Cardiac septum (tissue), 1 donor: ENCODE measurements at places on chromosomes 3 and 15. TPM values are rescaled to one million over a fixed set of nuclear protein-coding genes. Genes with fewer than 3 reads are reported as not detected.

DNA sequence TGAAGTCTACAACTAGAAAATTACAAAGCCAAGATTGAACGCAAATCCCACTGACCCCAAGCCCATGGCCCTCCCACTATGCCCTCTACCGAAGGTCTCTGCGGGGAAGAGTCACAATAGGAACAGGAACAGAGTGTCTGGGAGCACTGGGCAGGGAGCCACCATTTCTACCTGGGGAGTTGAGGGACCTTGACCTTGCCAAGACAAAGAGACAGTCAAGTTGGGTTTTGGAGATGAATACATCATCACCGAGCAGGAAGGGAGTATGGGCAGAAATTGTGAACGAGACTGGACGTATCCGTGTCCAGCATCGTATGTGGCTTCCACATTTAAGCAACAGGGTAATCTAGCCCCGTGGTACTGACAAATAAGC, 30.8 kb upstream of the BFSP2 start:
- DNase-seq, result no peak

- DNase-seq, result no peak
Measured at GRCh38 chr3:60998858-60999257, 252.4 kb downstream of the FHIT start.

- DNase-seq, result no peak
Measured at GRCh38 chr3:30628205-30628900, 22.0 kb downstream of the TGFBR2 start.

DNA sequence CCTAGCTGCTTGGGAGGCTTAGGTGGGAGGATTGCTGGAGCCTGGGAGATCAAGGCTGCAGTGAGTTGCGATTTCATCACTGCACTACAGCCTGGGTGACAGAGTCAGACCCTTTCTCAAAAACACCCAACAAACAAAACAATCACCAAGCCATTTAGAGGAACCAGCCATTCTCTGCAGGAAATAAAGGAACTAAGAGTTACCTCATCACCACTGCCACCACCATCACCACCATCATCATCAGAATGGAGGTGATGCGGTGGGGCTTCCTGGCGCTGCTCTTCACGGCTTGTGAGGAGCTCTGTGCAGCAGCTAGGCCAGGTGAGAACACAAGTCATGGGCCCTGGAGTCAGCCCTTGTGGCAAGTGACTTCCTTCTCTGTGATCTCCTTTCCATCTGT, 37.7 kb upstream of the KLHL25 start:
- DNase-seq, result no peak

GRCh38 chr15:66563126-66563525, 2.7 kb downstream of the LCTL start:
- no peak for DNase-seq

DNA sequence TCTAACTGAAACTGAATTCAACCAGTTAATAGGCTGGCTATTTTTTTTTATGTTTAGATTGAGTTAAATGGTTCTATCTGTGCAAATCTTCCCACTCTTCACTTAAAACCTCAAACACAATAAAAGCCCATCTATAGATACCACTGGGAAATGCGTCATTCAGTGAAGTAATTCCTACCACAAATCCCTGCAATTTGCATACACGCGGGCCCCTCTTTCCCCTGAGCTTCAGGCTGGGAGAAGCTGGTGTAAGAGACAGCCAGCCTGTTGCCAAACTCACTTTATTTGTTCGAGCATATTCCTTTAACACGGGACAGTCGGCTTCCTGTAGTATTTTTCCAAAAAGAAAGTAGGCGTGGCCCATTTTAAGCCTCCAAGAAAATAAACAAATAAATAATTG, 26.0 kb upstream of the MCTP2 start:
- DNase-seq, result no peak

DNA sequence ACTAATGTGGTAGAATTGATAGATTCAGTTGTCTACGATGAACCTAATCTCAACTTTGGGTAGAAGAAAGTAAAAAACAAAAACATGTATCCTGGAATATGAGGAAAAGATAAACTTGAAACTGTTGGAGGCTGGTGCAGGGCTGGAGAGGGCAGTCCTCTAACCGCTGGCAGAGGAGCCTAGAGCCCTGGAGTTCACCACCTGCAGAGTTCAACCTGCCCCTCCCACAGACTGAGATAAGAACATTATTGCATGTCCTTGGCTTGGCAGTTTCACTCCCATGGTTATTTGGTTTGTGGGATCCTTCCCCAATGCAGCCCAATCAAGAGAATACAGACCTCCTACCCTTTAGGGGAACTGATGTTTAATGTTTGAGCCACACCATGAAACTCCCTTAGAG, 53.2 kb upstream of the GATM start:
- DNase-seq, result no peak

The HCLS1 gene
- 9.4 TPM for total RNA-seq

The NTRK3 gene
- total RNA-seq, result 3.7 TPM

The P4HTM gene
- total RNA-seq, result 37.0 TPM
